ENCODE measurements at places on chromosomes 12 and 14. TPM values are rescaled to one million over a fixed set of nuclear protein-coding genes. Genes with fewer than 3 reads are reported as not detected.

- H3K4me1 ChIP-seq, result no peaks in the 10 kb centered on the region
- no peak for DNase-seq
- H3K4me3 ChIP-seq, result no peak overlapping the region
- no peaks in the 10 kb centered on the region for H3K27me3 ChIP-seq
Measured at GRCh38 chr12:120754792-120755191, 29.2 kb downstream of the ACADS start.

AHNAK2 gene
- not detected for total RNA-seq

GRCh38 chr12:946631-947030 lies 2.9 kb downstream of the RAD52 start:
- H3K27me3 ChIP-seq, result no peaks in the 10 kb centered on the region
- no peak for DNase-seq
- H3K36me3 ChIP-seq, result no peaks in the 10 kb centered on the region
- H3K4me1 ChIP-seq, result peaks cover 15% of the 10 kb centered on the region

DNA sequence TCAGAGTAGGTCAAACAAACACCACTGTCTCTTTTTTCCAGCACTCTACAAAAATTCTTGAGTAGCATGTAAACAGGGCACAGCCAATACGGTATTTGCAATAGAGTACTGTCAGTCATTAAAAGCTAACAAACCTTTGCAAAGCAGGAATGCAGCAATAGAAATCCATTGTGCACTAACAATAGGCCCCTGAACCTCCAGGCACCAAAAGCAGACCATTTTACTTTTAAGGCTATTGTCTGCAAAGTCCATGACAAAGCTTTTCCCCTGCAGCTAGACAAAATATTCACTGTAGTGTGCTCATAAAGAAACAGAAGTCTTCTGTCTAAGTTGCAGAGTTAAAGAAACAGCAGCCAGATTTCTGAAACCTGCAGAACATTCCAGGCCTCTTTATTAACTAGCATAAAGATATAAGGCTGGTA lies 191.9 kb downstream of the SOX5 start:
- no peak overlapping the region for H3K4me3 ChIP-seq
- no peak for DNase-seq
- H3K36me3 ChIP-seq, result no peaks in the 10 kb centered on the region
- no peaks in the 10 kb centered on the region for H3K4me1 ChIP-seq

ASIC1 gene
- total RNA-seq, result 6.4 TPM

GUCY2C gene
- total RNA-seq, result not detected

GRCh38 chr14:63486738-63487137 lies 56.4 kb downstream of the PPP2R5E start:
- no peaks in the 10 kb centered on the region for H3K36me3 ChIP-seq
- no peak for DNase-seq
- H3K27me3 ChIP-seq, result no peaks in the 10 kb centered on the region

PLCZ1 gene
- total RNA-seq, result not detected

HAL gene
- total RNA-seq, result 0.40 TPM

DNA sequence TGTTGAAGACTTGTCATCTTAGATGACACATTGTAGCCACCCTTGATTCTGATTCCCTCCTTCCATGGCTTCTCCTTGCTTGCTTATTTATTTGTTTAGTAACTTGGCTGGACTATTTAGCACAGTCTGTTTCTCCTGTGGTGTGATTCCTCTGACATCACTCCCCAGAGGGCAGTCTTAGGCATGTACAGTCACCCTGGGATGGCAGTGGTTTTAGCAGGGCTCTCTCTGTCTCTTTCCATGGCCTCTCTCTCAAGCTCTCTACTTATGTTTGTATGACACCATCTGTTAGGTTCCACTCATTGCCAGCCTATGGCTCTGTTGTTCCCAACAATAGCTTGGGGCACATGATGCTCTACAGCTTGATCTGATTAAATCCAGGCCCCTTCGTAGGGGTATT lies 158.3 kb downstream of the ADGRD1 start:
- DNase-seq, result no peak
- H3K27ac ChIP-seq, result no peak overlapping the region
- H3K36me3 ChIP-seq, result no peaks in the 10 kb centered on the region
- H3K4me3 ChIP-seq, result no peak overlapping the region
- H3K4me1 ChIP-seq, result no peaks in the 10 kb centered on the region

DNA sequence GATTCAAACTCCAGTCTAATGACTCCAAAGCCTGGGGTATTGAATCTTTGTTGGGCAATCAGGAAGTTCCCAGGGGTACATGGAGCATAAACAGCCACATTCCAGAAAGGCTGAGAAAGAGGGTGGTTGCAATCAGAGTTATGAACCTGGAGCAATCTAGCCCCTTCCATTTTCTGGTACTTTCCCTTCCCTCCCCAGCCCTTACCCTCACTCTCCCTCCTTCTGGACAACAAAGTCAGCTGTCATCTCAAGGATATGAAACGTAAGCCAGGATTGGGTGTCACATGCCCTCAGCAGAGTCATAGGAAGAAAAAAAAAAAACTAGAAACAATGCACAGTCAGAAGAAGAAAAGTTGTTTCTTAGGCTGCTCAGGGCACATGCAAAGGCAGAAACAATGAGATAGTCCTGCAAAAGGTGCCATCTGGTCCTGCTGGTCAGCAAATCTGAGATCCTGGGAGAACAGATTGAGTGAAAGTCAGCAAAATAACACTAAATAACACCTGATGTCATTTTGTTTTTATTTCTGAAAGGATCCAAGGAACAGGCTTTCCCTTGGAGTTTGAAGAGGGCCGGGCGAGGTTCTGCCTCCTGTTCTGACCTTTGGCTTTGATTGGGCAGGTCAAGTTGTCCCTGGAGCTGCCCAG lies 27.1 kb downstream of the TMEM229B start:
- no peak overlapping the region for H3K4me3 ChIP-seq
- H3K27ac ChIP-seq, result no peak overlapping the region

- H3K27me3 ChIP-seq, result no peaks in the 10 kb centered on the region
- no peaks in the 10 kb centered on the region for H3K36me3 ChIP-seq
- no peak overlapping the region for H3K4me3 ChIP-seq
- no peak overlapping the region for H3K27ac ChIP-seq
- no peaks in the 10 kb centered on the region for H3K4me1 ChIP-seq
Measured at GRCh38 chr12:68876461-68876860, 56.5 kb downstream of the CPM start.

DNA sequence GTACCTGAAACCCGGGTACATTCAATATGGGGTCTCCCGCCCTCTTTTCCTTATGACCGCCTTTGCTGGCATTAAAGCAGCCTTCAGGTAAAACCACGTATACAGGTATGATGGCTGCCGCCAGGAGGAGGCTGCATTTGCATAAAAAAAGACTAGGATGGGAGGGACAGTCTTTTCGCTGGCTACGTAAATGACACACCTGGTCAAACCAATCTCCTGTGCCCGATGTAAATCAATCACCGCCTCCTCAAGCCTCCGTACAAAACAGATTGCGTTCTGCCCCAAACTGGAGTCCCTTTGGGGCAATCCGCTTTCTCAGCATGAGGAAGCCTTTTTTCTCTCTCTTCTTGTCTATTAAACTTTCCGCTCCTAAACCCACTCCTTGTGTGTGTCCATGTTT lies 8.1 kb upstream of the ALDH1L2 start:
- H3K36me3 ChIP-seq, result no peaks in the 10 kb centered on the region
- no peak overlapping the region for H3K27ac ChIP-seq
- no peak overlapping the region for H3K4me3 ChIP-seq

DNA sequence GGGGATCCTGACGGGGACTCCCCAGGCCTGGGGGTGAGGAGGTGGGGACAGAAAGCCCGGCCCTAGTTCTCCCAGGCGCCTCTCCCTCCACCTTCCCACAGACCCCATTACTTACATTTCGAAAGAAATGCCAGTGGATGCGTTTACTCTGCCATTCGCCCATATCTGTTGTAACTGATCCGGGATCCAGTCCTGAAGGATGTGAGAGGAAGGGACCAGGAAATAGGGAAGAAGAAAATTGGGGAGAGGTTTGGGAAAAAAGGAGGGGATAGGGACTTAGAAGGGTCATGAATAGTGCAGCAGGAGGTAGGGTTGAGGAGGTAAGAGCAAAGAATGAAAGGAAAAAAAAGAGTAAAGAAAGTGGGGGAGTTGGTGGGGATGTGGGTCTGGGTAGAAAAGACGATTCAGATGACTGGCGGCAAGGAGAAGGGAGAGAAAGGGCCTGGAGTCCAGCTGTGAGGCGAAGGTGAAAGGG lies 1.1 kb downstream of the HOXC12 start:
- no peak for DNase-seq
- no peak overlapping the region for H3K4me3 ChIP-seq
- H3K27me3 ChIP-seq, result peaks cover 95% of the 10 kb centered on the region
- peaks cover 21% of the 10 kb centered on the region for H3K4me1 ChIP-seq
- no peaks in the 10 kb centered on the region for H3K36me3 ChIP-seq

- H3K27ac ChIP-seq, result no peak overlapping the region
- peaks cover 8% of the 10 kb centered on the region for H3K4me1 ChIP-seq
- no peaks in the 10 kb centered on the region for H3K27me3 ChIP-seq
- no peak overlapping the region for H3K4me3 ChIP-seq
- no peak for DNase-seq
- H3K36me3 ChIP-seq, result no peaks in the 10 kb centered on the region
Measured at GRCh38 chr14:106840991-106841390, 1314.6 kb downstream of the TMEM121 start.

GRCh38 chr12:132685400-132685799 lies 1.7 kb downstream of the POLE start:
- peaks cover 7% of the 10 kb centered on the region for H3K4me1 ChIP-seq
- H3K27ac ChIP-seq, result no peak overlapping the region
- H3K27me3 ChIP-seq, result no peaks in the 10 kb centered on the region
- no peak overlapping the region for H3K4me3 ChIP-seq

GRCh38 chr14:20873370-20874177 lies 17.6 kb upstream of the RNASE3 start:
- no peak overlapping the region for H3K4me3 ChIP-seq
- no peaks in the 10 kb centered on the region for H3K36me3 ChIP-seq
- DNase-seq, result peak; percentile 62

- H3K4me1 ChIP-seq, result peaks cover 29% of the 10 kb centered on the region
- H3K27me3 ChIP-seq, result no peaks in the 10 kb centered on the region
- no peak overlapping the region for H3K27ac ChIP-seq
- H3K36me3 ChIP-seq, result no peaks in the 10 kb centered on the region
Measured at GRCh38 chr12:47302111-47302671, 222.4 kb upstream of the AMIGO2 start.

Data from CD8-positive, alpha-beta memory T cell (primary cell).